ENCODE measurements at places on chromosomes 6 and 20. TPM values are rescaled to one million over a fixed set of nuclear protein-coding genes. Genes with fewer than 3 reads are reported as not detected.

DNA sequence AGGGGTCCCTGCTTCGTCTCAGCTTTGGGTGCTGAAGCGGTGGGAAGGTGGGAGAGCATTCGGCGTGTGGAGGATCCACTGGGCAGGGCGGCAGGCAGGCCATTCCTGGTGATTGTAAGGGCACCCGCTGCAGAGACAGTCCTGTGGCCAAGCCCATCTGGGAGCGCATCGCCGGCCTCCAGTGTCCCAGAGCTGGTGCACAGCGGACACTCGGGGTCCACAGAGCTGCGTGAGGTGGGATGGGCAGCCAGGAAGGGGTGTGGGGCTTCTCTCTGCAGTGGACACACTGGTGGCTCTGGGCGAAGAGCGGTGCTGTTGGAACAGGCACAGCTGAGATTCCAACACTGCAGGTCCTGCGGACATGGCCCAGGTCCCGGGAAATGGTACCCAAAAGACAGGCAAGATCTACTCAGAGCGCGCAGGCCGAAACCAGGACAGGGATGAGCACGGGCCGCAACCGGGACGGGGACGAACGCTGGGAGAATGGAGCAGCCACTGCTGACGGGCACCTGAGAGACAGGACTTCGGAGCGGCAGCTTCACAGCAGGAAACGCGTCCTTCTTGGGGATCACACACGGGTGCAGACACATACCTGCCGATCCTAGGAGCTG is 188.2 kb downstream of the ERMARD start:
- no peak for DNase-seq

DNA sequence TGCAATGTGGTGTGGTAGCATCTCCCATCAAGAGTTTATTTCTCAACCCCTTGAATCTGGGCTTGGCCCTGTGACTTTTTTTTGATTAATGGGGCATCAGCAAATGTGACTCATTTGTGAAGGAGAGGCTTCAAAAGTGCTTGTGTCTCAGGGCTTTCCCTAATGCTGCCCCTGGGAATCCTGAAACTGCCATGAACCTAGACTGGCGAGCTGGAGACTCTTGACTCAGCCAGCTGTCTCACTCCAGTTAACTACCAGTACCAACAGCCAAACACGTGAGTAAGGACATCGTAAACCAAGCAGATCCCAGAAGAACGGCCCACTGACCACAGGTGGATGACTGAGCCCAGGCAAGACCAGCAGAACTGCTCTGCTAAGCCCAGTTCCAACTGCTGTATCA is 72.8 kb upstream of the ADTRP start:
- DNase-seq, result no peak

- DNase-seq, result peak; percentile 62
Measured at GRCh38 chr6:109441069-109441816, 719 bp downstream of the SMPD2 start.

DNA sequence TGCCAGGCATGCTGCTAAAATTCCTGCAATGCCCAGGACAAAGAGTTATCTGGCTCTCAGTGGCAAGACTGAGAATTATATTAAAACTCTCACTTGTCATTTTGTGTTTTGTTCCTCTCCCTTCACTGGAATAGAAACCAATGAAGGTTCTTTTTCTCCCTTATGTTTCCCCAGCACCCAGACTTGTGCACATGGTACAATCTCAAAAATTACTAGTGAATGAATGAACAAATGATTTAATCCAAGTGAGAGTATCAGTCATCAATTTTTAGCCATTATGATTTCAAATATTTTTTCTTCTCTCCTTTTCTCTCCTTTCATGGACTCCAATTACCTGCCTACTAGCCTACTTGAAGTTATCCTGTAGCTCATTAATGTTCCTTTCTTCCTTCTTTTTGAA is 70.1 kb downstream of the BCAS1 start:
- DNase-seq, result no peak

Gene SLC26A8
- total RNA-seq, result under 0.01 TPM
